Activated naive CD8-positive, alpha-beta T cell treated with anti-CD3 and anti-CD28 coated beads for 36 hours (primary cell): ENCODE measurements at places on chromosomes 5 and 9. TPM values are rescaled to one million over a fixed set of nuclear protein-coding genes. Genes with fewer than 3 reads are reported as not detected.

Gene ADAMTS2
- not detected for total RNA-seq

DNA sequence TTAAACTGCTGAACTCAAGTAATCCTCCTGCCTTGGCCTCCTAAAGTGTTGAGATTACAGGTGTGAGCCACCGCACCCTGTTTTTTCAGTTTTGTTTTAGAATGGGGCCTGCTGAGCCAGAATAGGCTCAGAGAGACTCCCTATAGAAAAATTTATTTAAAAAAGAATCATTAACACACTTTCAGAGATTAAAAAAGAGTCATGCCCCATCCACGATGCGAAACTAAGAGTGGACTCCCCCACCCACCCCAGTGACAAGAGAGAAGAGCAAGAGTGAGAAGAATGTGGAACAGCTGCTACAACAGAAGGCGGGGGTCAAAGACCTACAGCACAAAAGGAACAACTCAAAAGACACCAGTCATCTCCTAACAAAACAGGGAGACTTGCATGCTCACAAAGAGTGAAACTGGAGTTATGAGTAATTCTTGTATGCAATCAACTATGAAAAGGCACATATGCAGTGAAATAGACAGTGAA lies 47.2 kb downstream of the GLDC start:
- H3K4me3 ChIP-seq: no peak overlapping the region
- no peak for DNase-seq
- H3K4me1 ChIP-seq: peaks cover 4% of the 10 kb centered on the region
- no peaks in the 10 kb centered on the region for H3K27me3 ChIP-seq
- no peaks in the 10 kb centered on the region for H3K36me3 ChIP-seq

Gene SLC2A8
- total RNA-seq: 1.0 TPM

DNA sequence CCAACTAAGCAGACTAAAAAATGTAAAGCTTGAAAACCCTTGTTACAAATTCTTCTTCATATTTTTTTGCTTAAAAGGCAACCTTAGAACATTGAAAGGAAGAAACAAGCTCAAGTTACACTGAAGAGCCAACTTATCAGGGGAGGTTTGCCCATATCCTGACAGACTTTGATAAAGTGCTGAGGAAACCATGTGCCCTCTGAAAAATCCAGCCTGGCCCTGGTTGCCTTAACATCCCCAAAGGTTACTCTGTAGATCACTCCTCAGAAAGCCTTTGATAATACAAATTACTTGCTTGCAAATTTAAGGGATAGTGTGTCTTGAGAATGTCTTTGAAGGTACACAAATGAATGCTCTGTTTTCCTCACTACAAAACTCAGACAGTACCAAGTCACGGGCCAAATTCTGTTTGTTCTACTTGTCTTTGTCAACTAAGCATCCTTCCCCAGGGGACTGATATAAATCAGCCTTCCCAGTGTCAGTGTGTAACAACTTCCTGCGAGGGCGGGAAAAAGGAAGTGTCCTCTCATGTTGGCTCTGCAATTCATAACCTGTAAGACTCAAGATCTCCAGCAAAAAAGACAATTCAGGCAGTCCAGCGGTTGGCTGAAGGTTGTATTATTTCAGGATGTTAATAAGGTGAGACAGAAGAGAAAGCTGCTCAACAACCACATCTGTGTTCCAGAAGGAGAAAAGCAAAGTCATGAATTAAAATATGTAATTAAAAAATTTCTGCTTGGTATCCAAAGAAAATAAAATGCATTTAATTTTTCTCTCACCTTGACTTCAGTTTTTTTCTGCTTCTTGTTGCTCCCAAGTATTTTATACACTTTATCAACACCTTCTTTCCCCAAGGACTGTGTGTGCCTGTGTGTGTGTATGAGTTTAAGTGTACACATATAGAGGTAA lies 199.9 kb downstream of the PIK3R1 start:
- H3K27me3 ChIP-seq: no peaks in the 10 kb centered on the region
- DNase-seq: no peak
- H3K4me3 ChIP-seq: no peak overlapping the region
- no peak overlapping the region for H3K27ac ChIP-seq
- H3K4me1 ChIP-seq: peaks cover 7% of the 10 kb centered on the region
- no peaks in the 10 kb centered on the region for H3K36me3 ChIP-seq

DNA sequence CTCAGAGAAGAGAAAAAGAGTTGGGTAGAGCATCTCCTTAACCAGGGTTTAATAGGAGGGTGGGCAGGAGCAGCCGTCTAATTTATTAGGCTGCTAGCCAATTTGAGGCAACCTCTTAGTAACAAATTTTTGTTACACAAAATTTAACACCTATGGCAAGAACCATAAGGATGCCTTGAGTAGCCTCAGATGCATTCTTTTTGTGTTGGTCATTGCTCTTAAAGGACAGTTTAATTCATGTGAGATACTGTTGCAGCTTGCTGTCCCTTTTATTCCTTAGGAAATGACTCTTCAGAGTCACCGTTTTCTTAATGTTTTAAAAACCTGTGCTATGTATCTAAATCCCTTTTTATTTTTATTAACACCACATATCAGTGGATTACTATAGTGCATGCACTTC lies 255.1 kb downstream of the MAST4 start:
- H3K4me3 ChIP-seq: no peak overlapping the region
- DNase-seq: no peak
- no peak overlapping the region for H3K27ac ChIP-seq
- peaks cover 47% of the 10 kb centered on the region for H3K27me3 ChIP-seq

GRCh38 chr5:74613283-74613682 lies 27.2 kb downstream of the ENC1 start:
- H3K4me3 ChIP-seq: no peak overlapping the region
- H3K36me3 ChIP-seq: no peaks in the 10 kb centered on the region
- no peak for DNase-seq
- H3K4me1 ChIP-seq: peaks cover 3% of the 10 kb centered on the region

- no peaks in the 10 kb centered on the region for H3K36me3 ChIP-seq
- no peak for DNase-seq
- no peaks in the 10 kb centered on the region for H3K4me1 ChIP-seq
- H3K27me3 ChIP-seq: peaks cover 8% of the 10 kb centered on the region
- H3K27ac ChIP-seq: no peak overlapping the region
- no peak overlapping the region for H3K4me3 ChIP-seq
Observed at GRCh38 chr5:111813537-111813936, 56.5 kb upstream of the NREP start.

Gene BICD2
- total RNA-seq: 20.5 TPM

DNA sequence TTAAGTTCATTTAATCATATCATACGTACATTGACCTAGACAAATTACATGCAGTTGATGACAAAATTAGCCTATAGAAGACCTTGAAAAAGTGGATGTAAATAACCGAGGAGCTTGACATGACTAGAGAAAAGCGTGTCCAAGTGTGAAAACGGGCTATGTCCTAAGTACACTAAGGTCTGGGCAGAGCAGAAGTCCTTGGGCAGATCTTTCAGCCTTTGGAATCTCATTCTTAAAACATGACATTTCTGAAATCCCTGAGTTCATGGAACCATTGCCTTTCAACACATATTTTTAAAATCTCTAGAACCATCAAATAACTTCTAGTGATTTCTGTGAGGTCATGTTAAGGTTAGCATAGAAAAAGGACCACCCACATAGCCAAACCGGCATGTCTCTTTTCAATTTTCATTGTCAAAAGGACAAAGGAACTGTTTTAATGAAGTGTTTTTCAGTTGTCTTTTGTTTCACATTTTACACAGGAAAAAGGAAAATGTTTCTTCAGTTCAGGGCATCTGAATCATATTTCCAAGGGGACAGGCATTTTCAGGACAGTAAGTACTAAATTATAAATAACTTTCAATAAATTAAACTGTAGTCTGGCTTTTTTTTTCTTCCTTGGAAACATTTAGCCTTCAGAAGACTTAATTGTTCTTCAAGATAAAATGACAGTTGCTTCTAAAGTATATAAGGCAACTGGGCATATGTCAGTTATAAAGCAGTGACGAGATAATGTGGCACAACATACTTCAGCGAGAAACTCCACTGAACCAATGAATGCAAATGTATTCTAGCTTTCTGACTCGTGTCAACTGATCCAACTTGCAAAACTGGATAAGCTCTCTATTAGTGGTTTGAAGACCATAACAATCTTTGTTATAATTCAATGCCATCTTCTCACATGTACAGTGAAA lies 416.8 kb downstream of the NFIB start:
- H3K4me3 ChIP-seq: no peak overlapping the region
- no peaks in the 10 kb centered on the region for H3K4me1 ChIP-seq
- H3K36me3 ChIP-seq: no peaks in the 10 kb centered on the region
- H3K27ac ChIP-seq: no peak overlapping the region
- no peaks in the 10 kb centered on the region for H3K27me3 ChIP-seq
